Motor neuron (in vitro differentiated cells): ENCODE measurements at places on chromosomes 5 and 9. TPM values are rescaled to one million over a fixed set of nuclear protein-coding genes. Genes with fewer than 3 reads are reported as not detected.
A peak's percentile ranks its signal among the peaks of the same experiment; 100 is the strongest.

GRCh38 chr5:91306497-91306896 is 76.6 kb downstream of the ARRDC3 start:
- ATAC-seq: no peak

DNA sequence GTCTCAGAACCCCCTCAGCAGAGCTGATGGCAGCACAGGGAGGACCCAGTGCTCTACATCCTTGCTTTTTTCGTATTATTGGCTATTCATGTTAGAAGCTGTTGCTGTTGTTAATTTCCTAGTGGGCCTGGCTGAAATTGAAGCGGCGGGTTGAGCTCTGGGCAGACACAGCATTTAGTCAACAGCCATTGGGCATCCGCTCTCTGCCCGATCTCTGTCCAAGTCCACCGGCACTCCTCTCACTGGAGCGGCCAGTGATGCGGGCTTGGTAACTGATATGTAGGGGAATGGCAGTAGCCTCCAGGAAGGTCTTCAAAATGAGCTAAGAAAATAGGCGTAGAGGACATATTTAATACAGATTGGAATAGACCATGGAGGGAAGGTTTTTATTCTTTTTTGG is 1.3 kb upstream of the GARNL3 start:
- ATAC-seq: no peak

DNA sequence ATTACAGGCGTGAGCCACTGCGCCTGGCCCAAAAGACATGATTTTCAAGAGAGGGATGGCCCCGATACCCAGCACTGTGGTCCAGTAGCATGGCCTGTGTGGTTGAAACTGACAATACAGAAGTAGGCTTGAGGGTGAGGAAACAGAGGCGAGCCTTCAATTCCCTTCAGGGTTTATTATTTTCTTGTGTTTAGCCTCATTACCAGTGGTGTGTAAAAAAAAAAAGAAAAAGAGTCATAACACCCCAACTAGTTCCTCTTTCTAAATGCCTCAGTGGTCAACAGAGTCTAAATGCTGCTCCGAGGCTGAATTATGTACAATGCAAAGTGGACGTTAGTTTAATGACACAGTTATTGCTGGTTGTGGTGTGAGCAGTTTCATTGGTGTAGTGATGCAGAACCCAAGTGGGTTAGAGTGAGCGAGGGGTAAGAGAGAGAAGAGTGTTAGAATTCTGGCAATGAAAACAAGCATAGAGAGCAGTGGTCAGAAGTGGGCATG is 58.8 kb downstream of the SNX30 start:
- peak; percentile 76 for ATAC-seq

Gene LCN15
- total RNA-seq: 0.50 TPM in 1 of 2 replicates, not detected in the other
